ENCODE measurements at places on chromosomes 4 and X.

- DNase-seq = no peak
Measured at GRCh38 chr4:19512086-19512485, 739.6 kb upstream of the SLIT2 start.

GRCh38 chr4:138460477-138461414 lies 218.6 kb upstream of the SLC7A11 start:
- no peak for DNase-seq

- no peak for DNase-seq
Measured at GRCh38 chr4:76293772-76294171, 12.8 kb upstream of the STBD1 start.

DNA sequence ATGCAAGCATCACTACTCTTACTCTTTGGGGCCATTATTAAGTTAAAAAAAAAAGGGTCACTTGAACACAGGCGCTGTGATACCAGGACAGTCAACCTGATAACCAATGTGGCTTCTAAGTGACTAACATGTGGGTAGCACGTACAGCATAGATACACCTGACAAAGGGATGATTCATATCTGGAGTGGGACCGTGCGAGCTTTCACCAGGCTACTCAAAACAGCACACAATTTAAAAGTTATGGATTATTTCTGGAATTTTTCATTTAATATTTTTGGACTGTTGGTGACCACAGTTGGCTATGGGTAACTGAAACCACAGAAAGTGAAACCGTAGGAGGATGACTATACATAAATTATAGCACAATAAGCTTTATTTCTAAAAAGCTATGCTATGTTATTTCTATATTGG lies 113.8 kb upstream of the STIM2 start:
- no peak for DNase-seq

DNA sequence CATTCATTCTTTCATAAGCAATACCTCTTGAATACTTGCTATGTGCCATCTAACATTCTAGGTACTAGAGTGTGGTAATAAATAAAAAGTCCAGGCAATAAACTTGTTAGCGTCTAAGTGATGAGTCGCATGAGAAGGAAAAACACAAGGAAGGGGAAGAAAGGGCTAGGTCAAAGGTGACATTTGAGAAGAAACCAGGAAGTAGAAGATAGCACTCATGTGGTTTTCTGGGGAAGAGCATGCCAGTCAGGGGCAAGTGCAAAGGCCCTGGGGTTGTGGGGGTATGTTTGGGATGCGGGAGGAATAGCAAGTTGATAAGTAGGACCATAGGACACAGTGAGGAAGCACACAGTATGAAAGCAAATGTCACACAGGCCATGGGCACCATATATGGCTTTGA lies 157.0 kb downstream of the TSPAN5 start:
- no peak for DNase-seq

- no peak for DNase-seq
Measured at GRCh38 chr4:102564399-102565059, 63.4 kb downstream of the NFKB1 start.

- DNase-seq = no peak
Measured at GRCh38 chrX:6645216-6645615, 110.3 kb upstream of the VCX3A start.

- DNase-seq = no peak
Measured at GRCh38 chr4:165059386-165059785, 5.7 kb downstream of the TRIM75 start.

GRCh38 chr4:186948361-186949242 lies 224.9 kb upstream of the FAT1 start:
- no peak for DNase-seq

GRCh38 chr4:25377572-25378436 lies 741 bp downstream of the ANAPC4 start:
- no peak for DNase-seq

- no peak for DNase-seq
Measured at GRCh38 chr4:24166501-24166900, 276.7 kb upstream of the PPARGC1A start.

DNA sequence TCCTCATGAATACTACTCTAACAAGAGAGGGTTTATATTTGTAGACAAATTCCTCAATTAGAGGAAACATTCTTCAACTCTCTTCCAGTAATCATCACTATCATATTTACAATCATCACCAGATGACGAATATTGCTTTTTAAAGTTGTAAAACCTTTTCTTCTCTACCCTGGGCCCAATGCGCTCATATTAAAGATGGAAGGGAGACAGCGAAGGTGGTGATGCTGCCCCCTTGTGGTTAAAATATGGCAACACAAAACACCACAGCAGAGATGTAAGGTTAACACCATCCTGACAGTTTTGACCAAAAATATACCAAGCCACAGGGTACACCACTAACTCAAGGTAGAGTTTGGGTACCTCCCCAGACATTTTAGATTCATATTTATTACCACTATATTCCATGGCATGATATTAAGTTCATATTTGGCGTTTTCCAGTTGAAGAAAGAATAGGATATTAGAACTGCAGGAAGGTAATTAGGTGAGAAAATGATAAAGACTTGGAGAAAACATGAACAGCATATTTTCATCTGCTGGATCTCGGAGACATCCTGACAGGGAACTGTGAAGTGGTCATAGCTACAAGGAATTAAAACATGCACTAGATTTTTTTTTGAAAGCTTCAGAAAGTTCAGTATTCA lies 72.8 kb downstream of the SLC9A7 start:
- DNase-seq = no peak

- no peak for DNase-seq
Measured at GRCh38 chrX:11209798-11210414, 83.3 kb upstream of the AMELX start.

- DNase-seq = no peak
Measured at GRCh38 chr4:74009307-74009706, 10.8 kb upstream of the CXCL5 start.

- DNase-seq = no peak
Measured at GRCh38 chr4:26196567-26196966, 124.2 kb upstream of the RBPJ start.

DNA sequence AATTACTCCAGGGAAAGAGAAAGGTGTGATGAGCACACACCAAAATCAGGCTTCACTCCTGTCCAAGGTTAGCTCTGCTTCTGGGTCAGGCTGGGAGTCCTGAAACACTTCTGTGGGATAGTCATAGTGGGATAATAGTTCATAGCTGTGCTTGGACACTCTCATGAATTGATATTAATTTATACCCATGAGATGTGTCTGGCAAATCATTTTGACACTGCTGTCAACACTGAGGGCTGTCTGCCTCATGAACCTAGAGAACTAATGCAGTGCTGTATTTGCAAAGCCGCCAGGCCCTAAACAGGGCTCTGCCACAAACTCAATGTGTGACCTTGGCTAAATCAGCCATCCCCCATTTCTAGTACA lies 24.5 kb upstream of the PGRMC1 start:
- no peak for DNase-seq

DNA sequence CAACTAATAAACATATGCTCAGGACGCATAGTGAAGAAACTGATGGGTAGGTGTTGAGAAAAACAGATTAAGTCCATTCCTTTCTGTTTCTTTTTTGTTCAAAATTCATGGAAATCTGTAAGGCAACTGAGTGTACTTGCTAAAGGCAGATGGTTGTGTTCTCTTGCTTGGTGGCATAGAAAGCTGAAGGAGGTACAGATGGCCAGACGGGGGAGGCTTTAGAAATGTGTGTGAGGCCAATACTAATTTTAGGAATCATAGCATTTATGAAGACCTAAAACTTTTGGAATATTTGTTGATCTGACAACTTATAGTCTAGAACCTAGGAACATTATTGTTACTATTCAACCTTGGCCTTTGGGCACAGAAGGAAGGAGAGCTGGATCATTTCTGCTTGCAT lies 56.8 kb upstream of the EMCN start:
- no peak for DNase-seq

- no peak for DNase-seq
Measured at GRCh38 chrX:44723426-44723825, 120.4 kb upstream of the DUSP21 start.
